ENCODE measurements at places on chromosomes 3 and 15. TPM values are rescaled to one million over a fixed set of nuclear protein-coding genes. Genes with fewer than 3 reads are reported as not detected.

DNA sequence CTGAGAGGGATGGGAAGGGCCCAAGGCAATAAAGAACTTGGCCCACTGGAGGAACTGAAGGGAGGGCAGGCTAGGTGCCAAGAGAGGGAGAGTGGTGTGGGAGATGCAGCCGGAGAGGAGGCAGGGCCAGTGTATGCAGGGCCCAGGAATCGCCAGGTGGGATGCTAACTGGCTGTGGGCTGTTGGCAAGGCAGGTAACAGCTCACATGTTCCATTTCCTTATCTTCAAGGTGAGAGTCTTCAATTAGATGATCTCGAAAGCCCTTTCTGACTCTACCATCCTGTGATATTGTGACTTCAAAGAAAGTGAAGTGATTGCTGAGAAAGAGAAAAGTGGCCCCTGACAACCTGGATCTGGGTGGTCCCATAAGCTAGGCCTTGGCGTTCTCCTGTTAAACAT, 49.0 kb downstream of the CASR start:
- DNase-seq, result no peak

GRCh38 chr15:61621146-61621545, 392.0 kb upstream of the RORA start:
- DNase-seq, result peak; percentile 10

- no peak for DNase-seq
Observed at GRCh38 chr3:197149528-197149927, 119.9 kb upstream of the MELTF start.

GRCh38 chr3:15572138-15572537, 29.2 kb downstream of the HACL1 start:
- DNase-seq, result no peak

GRCh38 chr3:112646623-112647022, 5.7 kb upstream of the CCDC80 start:
- DNase-seq, result no peak

DNA sequence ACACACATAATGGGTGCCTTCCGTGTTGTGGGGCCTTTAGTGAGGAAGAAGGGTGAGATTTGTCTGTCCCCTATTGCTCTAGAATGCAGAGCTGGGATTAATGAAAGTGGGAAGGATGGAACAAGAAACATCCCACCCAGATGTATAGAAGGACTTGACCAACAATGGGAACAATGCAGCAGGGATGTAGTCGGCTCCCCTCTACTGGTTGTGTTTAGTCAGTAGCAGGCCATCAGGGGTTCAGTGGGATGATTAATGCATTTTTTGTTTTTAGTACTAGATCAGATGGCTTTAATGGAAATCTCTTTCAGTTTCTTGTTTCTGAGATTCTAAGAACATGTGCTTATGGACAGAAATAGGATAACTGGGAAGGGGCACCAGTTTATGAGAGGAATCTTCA, 156.0 kb upstream of the ROPN1 start:
- DNase-seq, result no peak

- no peak for DNase-seq
Observed at GRCh38 chr3:127044996-127045395, 62.1 kb downstream of the PLXNA1 start.

DNA sequence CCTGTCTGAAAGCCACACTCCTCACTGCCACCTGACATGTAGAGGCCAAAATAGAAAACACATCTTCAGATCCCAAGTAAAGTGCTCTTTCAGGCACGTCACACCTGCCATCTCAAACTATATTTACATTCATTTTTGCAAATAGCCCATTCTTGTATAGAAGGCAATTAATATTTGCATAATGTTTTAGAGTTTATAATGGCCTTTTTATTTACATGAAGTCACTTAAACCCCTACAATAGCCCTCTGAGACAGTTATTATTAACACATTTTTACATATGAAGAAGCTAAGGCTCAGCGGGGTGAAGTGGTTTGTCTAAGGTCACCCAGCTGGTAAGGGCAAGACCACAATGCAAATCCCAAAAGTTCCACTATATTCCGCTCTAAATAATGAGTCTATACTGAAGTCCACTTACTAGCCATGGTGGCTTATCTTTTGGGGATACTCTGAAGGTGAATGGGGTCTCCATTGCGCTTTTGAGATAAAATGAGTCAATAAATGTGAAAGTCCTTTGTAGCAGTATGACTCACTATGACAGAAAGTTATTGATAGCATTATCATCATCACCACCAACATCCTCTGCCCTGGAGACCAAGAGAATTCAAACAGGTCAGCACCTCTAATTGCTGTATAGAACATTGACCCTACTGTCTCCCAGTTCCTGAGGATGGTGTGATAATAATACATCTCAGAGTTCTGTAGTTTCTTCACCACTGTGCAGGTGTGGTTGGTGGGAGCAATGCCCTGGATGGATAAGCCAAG, 155.9 kb upstream of the BCL6 start:
- no peak for DNase-seq

GRCh38 chr3:194612221-194612620, 21.0 kb downstream of the TMEM44 start:
- DNase-seq, result no peak

- DNase-seq, result no peak
Observed at GRCh38 chr3:158272081-158272480, 162.2 kb downstream of the RSRC1 start.

DNA sequence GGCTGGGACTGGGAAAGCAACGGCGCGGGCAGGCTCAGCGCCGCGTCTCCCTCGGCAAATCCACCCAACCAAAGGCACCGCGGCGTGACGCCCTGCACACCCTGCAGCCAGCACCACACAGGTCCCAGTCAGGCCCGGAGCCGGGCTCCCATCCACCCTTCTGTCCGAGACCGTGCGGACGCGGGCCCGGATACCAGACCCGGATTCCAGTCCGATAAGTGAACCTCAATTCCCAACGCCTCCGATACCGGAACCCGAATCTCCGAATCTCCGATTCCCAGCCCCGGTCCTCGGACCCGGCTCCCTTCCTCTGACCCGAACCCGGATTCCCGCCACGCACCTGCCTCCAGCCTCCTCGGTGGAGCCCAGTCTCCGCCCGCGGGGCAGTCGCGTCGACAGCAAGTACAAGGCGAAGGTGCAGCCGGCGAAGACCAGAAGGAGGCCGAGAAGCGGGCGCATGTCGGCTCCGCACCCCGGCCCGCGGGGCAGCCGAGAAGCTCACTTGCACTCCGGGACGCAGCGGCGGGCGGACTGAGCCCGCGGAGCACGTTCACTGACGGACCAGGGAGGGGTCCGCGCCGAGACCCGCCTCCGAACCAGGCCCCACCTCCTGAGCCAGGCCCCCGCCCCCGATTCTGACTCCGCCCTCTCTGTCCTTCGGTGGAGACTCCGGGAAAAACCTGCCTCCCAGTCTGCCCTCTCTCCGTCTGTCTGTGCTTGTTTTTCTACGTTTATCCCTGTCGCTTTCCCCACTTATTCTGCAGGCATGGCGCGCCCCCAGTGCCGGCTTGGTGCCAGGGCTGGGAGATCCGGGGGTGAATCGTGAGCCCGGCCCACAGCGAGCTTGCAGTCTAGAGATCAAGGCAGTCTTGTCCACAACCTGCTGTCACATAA, at the start of gene TMEM41A:
Gene TMEM41A, minus strand, starts transcription at position 533 of the 894 bp plus-strand sequence. Its CDS starts 74 bp downstream, at position 459.
- DNase-seq, result peak; percentile 88

- no peak for DNase-seq
Observed at GRCh38 chr3:45904931-45905330, 18.6 kb downstream of the CCR9 start.

DNA sequence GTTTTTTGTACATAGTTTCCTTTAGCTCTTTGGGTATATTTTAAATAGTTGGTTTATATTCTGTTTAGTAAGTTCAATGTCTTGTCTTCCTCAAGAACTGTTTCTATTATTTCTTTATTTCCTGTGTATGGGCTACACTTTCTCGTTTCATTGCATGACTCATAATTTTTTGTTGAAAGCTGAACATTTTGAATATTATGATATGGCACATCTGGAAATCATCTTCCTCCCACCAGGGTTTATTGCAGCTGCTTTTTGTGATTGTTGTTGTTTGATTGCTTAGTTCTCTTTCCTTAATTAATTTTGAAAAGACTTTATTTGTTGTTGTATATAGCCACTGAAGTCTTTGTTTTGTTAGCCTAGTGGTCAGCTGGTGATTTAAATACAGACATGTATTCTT, 43.8 kb downstream of the LSM3 start:
- DNase-seq, result no peak

- no peak for DNase-seq
Observed at GRCh38 chr3:96831175-96831574, 16.8 kb downstream of the EPHA6 start.

DNA sequence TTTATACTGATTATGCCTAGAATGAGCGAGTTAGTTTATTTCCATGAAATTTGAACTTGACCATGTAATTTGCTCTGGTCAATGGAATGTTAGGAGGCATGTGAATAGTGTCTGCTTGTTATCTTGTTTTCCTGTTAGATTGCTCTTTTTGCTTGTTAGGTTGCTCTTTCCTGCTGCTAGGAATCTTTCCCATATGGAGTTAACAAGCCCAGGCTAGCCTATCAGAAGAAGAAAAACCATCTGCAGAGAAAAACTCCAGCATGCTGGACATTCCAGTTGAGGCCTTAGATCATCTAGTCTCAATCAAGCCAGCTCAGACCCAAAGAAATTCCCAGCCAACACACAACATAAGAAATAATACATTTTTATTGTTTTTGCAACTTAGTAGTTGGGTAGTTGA, 470.2 kb upstream of the AGTR1 start:
- DNase-seq, result peak; percentile 33

DNA sequence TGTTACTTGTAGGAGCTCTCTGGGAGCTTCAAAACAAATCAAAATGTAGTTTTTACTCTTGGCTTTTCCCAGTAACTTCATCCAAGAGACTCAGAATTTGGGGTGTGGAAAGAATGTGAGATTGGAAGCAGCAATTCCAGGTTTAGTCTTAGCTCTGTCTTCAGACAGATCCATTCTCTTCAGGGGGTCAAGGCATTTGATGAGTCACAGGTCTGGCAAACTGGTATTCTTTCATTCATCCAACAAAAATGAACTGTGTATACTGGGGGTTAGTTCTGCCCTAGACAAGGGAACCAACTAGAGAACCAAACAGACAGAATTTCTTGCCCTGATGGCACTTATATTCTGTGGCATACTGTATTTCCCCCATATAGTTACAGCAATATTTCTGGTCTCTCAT, 36.3 kb upstream of the CADPS start:
- DNase-seq, result no peak

DNA sequence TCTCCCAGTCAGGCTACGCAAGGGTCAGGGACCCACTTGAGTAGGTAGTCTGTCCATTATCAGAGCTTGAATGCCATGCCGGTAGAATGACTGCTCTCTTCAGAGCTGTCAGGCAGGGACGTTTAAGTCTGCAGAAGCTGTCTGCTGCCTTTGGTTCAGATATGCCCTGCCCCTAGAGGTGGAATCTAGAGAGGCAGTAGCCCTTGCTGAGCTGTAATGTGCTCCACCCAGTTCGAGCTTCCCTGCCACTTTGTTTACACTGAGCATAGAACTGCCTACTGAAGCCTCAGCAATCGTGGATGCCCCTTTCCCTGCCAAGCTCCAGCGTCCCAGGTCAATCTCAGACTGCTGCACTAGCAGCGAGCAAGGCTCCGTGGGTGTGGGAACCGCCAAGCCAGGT, 57.5 kb upstream of the SETMAR start:
- DNase-seq, result no peak

DNA sequence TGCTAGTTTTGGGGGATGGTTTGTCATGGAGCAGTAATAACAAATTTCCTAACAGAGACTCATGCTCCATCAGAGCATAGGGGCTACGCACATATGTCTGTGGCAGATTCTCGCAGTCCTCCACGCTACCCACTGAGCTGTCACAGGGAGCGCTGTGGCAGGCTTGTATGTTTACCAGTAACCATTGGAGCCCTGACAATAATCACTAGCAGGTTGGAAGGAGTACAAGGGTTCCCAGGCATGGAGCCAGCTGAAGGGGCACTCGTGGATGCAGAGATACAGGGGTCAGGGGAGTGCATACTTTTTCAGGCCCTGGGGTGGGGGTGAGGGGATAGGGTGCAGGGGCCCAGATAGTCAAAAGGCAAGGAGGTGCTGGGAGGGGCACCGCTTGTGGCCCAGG, 7.9 kb upstream of the GP9 start:
- no peak for DNase-seq

- DNase-seq, result peak; percentile 57
Observed at GRCh38 chr3:186930641-186931531, 560 bp downstream of the ST6GAL1 start.

The LRRC34 gene
- total RNA-seq, result 2.3 TPM

The CCK gene
- not detected for total RNA-seq

The SPESP1 gene
- 9.2 TPM for total RNA-seq

The CSPG4 gene
- 28.5 TPM for total RNA-seq

The VWA5B2 gene
- 0.33 TPM for total RNA-seq

The CP gene
- total RNA-seq, result not detected

The ESYT3 gene
- total RNA-seq, result 2.8 TPM

The GOLGA8O gene
- total RNA-seq, result 0.40 TPM

The RNU6-1 gene
- not detected for total RNA-seq

The SLC12A1 gene
- total RNA-seq, result not detected

The RBM6 gene
- total RNA-seq, result 39.8 TPM

The P2RY14 gene
- not detected for total RNA-seq

The VEPH1 gene
- 0.83 TPM for total RNA-seq

The SMAD6 gene
- total RNA-seq, result not detected

The HHLA2 gene
- total RNA-seq, result not detected

The STAB1 gene
- total RNA-seq, result not detected

The SCN11A gene
- total RNA-seq, result not detected

The CKMT1A gene
- total RNA-seq, result 41.5 TPM

The RASGRP1 gene
- not detected for total RNA-seq
